ENCODE measurements at places on chromosomes 1 and 21.
A peak's percentile ranks its signal among the peaks of the same experiment; 100 is the strongest.

DNA sequence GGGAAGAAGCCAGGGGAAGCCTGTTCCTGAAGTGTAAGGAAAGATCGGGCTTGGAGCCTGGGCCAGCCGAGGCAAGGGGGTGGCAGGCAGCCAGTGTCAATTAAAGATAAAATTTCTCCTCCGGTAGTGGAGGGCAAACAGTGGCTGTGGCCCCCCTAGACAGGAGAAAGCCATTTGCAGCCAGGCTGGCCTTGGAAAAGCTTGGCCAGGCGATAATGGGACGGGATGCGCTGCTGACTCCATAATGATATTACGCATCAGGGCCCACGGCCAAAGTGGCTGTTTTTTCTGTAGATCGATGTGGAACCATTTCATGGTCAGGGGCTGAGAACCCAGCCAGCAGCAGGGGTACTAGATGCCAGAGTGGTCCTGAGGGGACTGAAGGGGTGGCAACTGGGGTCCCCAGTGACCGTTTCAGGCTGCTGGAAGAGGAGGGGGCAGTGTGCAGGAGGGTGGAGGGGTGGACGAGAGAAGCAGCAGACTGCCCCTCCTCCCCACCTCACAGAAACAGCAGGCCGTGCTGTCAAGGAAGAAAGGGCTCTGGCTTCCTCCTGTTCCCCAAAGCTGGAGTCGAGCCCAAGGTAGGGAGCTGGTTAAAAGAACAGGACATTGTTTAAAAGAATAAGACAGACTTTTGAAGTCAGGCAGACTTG is 25.2 kb downstream of the KCNC4 start:
- no peak for DNase-seq

- DNase-seq, result no peak
Measured at GRCh38 chr1:7634546-7635240, 136.4 kb upstream of the VAMP3 start.

DNA sequence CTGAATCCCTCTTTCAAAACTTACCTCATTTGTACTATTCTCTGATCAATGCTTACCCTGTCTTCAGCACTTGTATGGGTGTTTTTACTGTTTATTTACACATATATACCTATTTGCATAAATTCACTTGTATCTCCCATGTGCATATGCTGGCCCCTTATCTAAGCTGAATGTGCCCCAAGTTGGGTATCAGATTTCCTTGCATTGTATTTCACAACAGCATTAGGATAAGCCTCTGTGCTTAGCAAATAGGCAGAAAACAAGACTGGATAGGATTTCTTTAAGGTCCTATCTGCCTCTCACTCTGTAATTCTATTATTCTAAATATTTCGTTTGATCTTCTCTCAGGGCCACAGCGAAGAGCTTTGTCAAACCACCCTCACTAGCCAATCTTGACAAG is 45.9 kb upstream of the IPO9 start:
- DNase-seq, result no peak

GRCh38 chr1:117656202-117656641 is 50.4 kb downstream of the TENT5C start:
- peak; percentile 78 for DNase-seq

- no peak for DNase-seq
Measured at GRCh38 chr1:110176299-110176956, 26.1 kb downstream of the SLC6A17 start.

GRCh38 chr21:42843056-42843455 is 36.3 kb downstream of the WDR4 start:
- no peak for DNase-seq

GRCh38 chr1:221458447-221459156 is 283.3 kb downstream of the DUSP10 start:
- DNase-seq, result no peak

- no peak for DNase-seq
Measured at GRCh38 chr1:206705726-206706297, 21.1 kb downstream of the MAPKAPK2 start.

DNA sequence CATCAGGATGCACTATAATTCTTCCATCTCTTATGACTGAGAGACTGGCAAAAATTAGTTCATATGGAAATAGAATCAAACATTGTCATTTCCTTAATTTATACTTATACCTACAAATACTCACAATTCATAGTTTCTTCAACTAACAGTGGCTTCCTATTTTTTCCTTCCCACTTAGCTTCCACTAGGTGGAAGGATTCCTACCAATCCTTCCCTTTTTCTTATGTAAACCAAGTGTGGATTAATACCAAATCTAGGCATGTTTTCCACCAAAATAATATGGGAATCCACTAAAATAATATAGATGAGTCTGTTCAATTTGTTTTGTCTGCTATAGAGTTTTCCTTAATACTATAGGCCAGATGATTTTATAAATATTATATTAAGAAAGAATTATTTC is 1537.1 kb downstream of the PLA2G4A start:
- DNase-seq, result no peak

- no peak for DNase-seq
Measured at GRCh38 chr1:161739865-161740566, 9.6 kb upstream of the DUSP12 start.

- DNase-seq, result peak; percentile 4
Measured at GRCh38 chr21:15682186-15682895, 47.4 kb upstream of the USP25 start.

GRCh38 chr1:10989095-10989494 is 23.4 kb upstream of the TARDBP start:
- DNase-seq, result no peak

DNA sequence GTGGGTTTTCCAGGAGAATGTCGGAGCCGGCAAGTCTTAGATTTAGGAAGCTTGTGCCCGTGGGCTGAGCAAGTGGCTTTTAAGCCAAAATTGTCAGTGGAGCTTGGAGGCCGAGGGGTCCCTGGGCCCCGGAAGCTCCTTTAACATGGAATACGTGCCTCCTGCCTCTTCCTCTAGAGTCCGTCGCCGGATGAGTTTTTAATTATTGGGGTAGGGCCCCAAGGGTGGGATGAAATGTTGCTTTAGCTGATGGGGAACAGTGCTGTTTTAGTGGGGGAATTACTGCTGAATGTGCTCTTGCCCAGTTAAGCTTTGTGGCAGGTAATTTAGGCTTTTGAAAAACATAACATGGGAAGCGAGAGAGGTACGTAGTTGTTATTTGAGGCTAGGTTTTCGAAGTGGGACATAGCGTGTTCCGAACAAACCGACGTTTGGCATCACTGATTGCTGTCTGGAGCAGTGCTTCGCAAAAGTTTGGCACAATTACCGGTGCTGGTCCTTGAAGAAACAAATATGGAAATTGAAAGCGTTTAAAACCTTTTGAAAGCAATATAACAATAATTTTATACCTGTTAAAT is 786 bp downstream of the RPL5 start:
- no peak for DNase-seq

DNA sequence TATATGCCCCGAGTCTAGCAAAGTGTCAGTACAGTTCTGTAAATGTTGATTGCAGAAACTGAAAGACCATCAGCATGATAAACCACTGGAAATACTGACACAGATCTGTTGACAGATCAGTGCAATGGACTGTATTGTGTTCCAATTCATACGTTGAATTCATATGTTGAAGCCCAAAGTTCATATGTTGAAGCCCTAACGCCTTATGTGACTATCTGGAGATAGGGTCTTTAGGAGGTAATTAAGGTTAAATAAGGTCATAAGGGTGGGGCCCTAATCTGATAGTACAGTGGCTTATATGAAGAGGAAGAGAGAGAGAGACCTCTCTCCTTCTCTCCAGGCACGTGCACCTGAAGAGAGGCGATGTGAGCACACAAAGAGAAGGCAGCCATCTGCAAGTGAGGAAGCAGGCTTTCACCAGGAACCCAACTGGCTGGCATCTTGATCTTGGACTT is 144.7 kb downstream of the MRPL39 start:
- DNase-seq, result no peak

- DNase-seq, result no peak
Measured at GRCh38 chr1:218402786-218403120, 57.6 kb downstream of the TGFB2 start.

GRCh38 chr1:114113411-114114184 is 40.1 kb downstream of the SYT6 start:
- DNase-seq, result no peak

GRCh38 chr1:181739214-181739613 is 255.9 kb downstream of the CACNA1E start:
- no peak for DNase-seq

- DNase-seq, result no peak
Measured at GRCh38 chr1:60664086-60664625, 418.2 kb upstream of the NFIA start.

DNA sequence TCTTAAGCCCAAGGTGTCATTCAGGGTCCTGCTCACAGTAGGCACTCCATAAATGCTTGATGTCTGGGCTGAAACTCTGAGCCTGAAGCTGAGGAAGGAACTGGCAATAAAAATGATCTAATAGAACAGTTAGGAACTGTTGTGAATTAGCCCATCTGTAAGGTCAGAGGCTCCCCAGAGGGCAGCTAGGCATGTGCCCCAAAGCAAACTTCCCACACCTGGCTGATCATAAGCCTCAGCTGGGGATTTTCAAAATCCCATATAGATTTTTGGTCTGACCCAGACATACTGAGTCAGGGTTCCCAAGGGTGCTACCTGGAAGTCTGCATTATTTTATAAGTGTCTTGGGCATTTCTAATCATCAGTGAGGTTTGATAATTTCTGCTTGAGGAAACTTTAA is 309.4 kb upstream of the PROX1 start:
- DNase-seq, result no peak

All from CD4-positive, alpha-beta T cell treated with Interleukin-15 for 4 hours (primary cell).